ENCODE measurements at places on chromosomes 2 and 18.
A peak's percentile ranks its signal among the peaks of the same experiment; 100 is the strongest.

- DNase-seq: no peak
These were observed 85.7 kb upstream of the UNC80 start for GRCh38 chr2:209685963-209686362.

DNA sequence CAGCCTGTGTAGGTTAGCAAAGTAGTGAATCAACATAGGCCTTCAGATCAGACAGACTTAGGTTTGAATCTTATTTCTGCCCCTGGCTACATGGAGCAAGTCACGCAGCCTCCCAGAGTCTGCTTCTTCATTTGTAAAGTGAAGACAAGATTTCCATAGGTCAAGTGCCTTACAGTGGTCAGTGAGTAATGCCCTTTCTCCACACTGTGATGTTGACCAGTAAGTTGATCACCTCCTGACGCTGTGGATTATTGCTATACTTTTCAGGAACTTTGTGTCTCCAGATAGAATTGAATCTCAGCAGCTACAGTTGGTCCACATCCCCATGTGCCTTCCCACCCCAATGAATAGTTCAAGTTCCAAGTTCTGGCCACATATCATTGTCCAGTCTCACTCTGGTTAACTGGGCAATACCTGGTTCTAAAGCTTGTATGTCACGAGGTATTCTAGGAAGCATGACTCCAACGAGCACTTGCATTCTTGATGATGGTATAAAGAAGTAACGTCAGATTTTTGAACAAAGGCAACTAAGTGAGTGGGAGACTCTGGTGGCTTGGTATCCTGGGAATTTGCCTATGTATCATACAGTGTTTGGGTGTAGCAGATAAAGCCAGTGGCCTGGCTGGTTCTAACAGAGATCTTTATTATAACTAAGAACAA, 2.1 kb upstream of the CLIP4 start:
- DNase-seq: no peak

DNA sequence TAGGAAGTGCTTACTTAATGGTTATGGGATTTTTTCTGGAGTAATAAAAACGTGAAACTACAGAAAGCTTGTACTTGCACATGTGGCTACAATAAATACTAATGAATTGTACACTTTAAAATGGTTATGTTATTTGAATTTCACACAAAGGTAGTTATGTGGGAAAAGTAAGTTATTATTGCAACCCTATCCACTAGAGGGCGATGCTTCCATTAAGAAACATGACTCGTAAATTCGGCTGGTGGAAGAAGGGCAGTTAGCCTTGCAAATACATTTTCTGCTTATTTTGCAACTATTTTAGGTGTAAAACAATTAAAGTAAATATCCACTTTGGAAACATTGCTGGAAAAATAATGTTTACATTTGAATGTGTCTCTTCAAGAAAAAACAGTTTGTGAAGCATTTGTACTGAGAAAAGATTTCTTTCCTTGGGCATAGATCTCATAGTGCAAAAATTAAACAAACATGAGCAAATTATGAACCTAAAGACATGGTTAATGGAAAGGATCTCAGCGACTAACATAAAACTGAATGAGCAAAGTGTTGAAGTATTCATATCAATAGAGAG, 68.1 kb upstream of the CSRNP3 start:
- peak; percentile 43 for DNase-seq

- no peak for DNase-seq
These were observed 19.4 kb downstream of the SRSF7 start for GRCh38 chr2:38731684-38732221.

- no peak for DNase-seq
These were observed 4.4 kb upstream of the RFX8 start for GRCh38 chr2:101479328-101479727.

DNA sequence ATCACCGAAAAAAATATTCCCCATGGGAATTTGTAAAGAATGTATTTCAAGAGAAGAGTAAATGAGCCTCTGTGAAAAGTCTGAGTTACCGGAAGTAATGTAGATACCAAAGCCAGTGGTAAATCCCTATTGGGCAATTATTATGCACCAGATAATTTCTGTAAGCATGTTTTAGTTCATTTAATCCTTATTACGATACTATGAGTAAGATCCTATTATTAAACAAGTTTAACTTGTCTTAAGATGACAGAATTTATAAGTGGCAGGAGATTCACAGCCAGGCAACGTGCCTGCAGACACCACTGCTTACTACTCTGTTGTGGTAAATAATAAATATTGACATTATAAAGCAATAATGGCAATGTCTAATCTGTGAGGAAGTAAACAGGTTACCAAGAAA, 280.8 kb upstream of the RGPD4 start:
- no peak for DNase-seq

DNA sequence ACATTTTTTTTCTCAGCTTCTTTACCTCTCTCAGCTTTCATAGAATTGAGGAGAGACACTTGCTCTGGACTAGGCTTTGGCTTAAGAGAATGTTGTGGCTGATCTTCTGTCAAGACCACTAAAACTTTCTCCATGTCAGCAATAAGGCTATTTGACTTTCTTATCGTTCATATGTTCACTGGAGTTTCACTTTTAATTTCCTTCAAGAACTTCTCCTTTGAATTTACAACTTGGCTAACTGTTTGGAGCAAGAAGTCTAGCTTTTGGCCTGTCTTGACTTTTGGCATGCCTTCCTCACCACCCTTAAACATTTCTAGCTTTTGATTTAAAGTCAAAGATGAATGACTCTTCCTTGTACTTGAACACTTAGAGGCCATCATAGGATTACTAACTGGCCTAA, 104.4 kb upstream of the SLC39A10 start:
- DNase-seq: no peak

- no peak for DNase-seq
These were observed 56.5 kb downstream of the PLA2R1 start for GRCh38 chr2:160005908-160006307.

- no peak for DNase-seq
These were observed 3.4 kb downstream of the DUSP19 start for GRCh38 chr2:183081911-183082310.

DNA sequence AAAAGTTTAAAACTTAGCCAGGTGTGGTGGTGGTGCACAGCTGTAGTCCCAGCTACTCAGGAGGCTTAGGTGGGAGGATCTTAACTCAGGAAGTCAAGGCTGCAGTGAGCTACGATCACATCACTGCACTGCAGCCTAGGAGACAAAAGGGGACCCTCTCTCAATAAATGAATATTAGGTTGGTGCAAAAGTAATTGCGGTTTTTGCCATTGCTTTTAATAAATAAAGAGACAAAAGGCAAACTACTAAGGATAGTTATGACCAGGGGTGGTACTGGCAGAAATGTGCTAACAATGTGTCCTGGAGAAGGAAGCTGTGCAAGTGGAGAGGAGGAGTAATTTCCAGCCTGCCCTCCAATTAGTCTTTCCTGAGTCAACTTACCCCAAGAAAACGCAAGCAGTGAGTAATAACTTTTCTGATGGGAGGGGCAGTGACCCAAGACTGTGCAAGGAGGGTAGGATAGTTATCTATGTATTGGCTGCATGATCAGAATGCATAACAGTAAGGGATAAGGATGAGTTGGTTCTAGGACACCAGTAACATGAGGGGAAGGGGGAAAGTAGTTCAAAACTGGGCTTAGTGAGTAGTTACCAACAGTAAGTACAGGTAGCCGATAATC, 1.5 kb downstream of the EXOC6B start:
- DNase-seq: no peak

DNA sequence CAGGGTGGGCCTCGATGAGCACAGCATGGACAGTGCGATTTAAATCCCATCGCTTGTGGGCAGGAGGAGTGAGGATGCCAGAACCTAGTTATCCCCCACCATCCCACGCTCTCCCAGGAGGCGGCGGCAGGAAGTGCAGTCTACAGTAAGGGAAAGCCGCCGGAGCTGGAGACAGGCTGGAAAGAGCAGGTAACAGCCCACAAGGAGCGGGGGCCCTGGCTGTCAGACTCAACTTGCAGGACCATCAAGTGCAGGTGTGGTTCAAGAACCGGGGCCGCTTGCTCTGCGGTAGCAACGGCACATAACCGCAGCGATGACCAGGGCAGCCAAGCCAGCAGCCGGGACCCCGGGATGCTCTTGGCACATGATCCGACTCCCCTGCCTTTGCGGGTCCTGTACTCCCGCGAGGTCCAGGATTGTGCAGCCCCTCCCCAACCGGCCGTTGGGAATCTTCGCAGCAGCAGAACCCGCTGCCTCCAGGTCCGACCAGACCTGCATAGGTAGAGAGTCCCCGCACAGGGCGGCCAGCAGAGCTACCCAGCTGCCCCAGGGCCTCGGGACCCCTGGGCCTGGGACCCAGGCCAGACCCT, 82.1 kb downstream of the BIN1 start:
- no peak for DNase-seq

DNA sequence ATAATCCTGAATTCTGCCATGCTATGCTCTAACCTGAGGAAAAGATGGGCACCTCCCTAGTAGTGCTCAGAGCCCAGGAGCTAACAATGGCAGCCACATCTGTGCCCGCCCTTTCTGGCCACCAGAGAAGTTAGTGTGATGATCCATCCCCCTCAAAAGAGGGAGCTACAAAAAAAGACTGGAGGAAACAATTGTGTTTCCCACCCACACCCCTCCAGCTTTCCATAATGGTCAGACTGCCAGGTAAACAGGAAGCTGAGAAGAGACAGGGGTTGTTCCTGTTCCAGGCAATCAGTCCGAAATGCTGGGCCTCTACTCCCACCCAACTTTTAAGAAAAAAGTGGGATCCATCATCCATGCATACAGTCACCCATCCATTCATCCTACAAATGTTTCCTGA, 3.2 kb downstream of the TBC1D8 start:
- no peak for DNase-seq

DNA sequence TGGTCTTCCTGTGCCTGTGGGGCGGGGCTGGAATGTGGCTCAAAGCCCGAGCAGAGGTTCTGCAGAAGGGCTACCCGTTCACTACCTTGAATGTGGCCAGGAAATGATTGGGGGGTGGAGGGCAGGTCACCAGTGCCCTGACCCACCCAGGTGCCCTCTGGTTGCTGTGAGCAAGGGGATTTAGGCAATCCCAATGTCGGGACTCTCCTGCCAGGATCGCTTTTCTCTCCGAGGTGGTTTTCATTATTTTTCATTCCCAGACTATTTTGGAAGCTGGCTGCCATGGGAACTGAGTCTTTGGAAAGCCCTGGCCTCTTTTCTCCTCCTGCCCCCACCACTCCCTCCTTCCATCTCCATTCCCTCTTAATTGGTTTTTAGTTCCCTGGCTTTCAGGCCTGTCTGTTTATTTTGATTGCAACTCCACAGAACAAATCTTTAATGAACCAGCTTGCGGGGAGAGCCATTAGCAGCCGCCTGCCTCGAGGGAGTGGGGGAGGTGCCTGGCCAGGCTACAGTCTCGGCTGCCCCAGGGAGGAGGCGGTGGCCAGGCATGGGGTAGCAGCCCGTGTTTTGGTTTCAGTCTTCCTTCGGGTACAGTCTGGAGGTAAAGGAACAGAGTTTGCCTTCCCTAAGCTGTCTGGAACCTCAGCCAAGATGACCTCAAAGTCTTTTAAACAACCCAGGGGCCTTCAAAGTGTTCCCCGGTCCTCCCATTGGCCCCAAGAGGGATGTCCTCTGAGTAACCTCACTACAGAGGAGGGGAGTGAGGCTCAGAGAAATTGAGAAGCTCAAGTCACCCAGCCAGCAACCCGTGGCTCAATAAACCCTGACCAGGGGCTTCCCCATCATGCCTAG, 114.4 kb upstream of the HAAO start:
- peak; percentile 77 for DNase-seq

DNA sequence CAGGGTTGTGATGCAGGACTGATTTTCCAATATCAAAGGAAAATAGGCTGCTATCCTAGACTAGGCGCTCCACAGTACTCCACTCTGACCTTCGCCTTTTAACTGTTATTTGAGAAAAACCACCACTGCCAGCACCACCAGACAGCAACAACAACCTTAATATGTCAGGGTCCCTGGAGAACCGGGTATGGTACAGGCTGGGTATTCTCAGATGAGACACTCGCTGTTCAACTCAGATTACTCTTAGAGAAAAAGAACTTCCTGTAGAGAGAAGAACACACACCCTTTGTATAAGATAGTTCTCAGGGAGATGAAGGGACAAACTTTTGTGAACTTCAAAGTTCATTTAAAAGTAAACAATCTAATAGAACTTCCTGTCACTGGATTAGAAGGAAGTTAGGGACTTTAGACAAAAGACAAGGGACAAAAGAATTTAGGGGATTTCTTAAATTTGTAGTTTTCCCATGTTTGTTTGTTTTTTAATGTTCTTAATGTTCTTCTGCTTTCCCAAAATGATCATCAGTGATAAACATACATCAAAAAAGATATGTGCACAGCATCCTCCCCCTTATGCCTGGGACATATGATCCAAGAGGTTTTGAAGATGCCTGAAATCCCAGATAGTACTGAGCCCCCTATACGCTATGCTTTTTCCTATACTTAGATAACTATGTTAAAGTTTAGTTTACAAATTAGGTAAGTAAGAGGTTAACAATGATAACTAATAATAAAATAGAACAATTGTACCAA, 41.3 kb upstream of the PPP1R1C start:
- no peak for DNase-seq

- no peak for DNase-seq
These were observed 61.0 kb downstream of the AQP4 start for GRCh38 chr18:26804519-26804918.

- no peak for DNase-seq
These were observed 25.5 kb downstream of the ST8SIA5 start for GRCh38 chr18:46731316-46731715.

- no peak for DNase-seq
These were observed 94.9 kb downstream of the RNF152 start for GRCh38 chr18:61797696-61798590.

DNA sequence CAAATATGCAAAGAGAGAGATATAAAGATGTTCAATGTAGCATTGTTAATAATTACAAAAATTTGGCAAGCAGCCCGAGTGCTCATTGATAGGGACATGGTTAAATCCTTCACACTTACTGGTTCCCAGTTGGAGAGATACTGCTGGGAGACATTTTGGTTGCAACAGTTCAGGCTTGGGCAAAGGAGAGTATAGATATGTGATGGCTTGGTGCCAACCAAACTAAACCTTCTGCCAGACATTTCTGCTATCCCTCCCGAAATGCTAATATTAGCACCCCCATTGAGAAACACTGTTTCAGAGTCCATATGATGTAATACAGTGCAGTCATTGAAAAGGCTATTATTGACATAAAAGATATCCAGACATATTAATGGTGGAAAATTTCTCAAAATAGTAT, 11.5 kb downstream of the GEN1 start:
- DNase-seq: no peak

DNA sequence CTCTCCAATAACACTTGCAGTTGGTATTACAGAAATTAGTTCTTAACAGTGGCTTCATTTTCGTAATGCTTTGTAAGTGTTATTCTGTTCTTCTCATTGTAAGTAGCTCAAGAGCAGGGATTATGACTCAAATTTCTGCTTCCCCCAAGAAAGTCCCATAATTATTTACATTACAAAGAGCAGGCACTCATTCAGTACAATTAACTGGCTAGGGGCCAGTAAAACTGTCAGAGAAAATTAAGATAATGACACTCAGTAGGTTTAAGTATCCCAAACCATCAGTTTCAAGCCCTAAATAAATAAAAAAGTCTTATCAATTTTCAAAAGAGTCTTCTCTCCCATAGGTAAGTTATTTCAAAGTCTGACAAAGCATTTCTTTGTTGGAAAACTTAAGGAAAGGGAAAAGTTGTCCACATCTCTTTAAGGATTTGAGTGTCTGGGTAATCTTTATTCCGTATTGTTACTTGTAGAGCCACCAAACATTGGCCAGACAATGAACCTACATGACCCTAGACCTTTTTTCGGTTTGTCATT, 137.1 kb downstream of the ARHGAP28 start:
- peak; percentile 59 for DNase-seq

GRCh38 chr18:49342690-49343089, 117.8 kb downstream of the DYM start:
- DNase-seq: no peak
